ENCODE measurements at places on chromosomes 7 and 10. TPM values are rescaled to one million over a fixed set of nuclear protein-coding genes. Genes with fewer than 3 reads are reported as not detected.

CREB5 gene
- total RNA-seq: 4.8 TPM

COL28A1 gene
- 0.91 TPM for total RNA-seq

LIPJ gene
- not detected for total RNA-seq

LIPM gene
- not detected for total RNA-seq

STOX1 gene
- 0.79 TPM for total RNA-seq

FLNC gene
- 4.9 TPM for total RNA-seq

MMP21 gene
- total RNA-seq: 0.03 TPM

PVRIG gene
- not detected for total RNA-seq

All from A549 treated with DMSO at 1 μM for 4 hours (cell line).